NB4 (cell line): ENCODE measurements at places on chromosomes 4 and X.

GRCh38 chr4:134126000-134126560 lies 75.5 kb downstream of the PABPC4L start:
- DNase-seq = no peak

- DNase-seq = peak; percentile 22
Measured at GRCh38 chrX:50100188-50100587, 100.6 kb downstream of the AKAP4 start.

GRCh38 chrX:11765449-11765848 lies 7.4 kb downstream of the MSL3 start:
- DNase-seq = no peak

- no peak for DNase-seq
Measured at GRCh38 chr4:182205306-182205705, 37.9 kb upstream of the TENM3 start.

DNA sequence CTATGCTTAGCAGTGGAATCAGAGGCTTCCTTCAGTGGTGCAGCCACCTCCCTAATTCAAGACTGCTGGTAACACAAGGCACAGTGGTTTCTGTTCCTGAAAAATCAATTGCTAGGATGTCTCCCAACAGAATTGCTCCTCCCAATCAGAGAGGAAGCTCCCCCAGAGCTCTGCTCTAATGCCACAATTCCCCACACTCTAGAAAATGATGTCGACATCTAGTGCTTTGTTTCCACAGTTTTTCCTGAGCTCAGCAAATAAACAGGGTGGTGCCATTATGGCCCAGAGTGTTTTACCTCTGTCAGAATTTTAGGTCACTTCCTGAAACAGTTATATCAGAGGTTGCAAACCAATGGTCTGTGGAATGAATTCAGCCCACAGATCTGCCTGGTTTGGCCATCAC lies 24.7 kb downstream of the TAB3 start:
- peak; percentile 8 for DNase-seq

DNA sequence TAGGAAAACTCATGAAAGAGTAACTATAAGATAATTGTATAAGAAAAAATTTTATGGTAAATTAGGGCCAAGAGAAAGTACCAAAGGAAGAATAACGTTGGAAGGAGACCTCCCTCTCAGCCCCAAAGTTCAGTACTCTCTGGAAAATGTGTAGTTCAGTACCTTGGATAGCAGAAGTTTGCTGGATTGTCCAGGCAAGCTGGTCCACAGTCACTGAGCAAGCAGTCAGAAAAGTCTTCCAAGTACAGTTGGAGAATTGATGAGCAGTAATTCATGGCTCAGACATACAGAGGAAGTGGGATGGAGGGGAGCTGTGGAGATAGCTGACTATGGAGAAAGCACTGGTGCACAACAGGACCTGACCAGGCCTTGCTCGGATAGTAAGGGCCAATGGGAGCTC lies 598.2 kb upstream of the NDST4 start:
- DNase-seq = peak; percentile 5

DNA sequence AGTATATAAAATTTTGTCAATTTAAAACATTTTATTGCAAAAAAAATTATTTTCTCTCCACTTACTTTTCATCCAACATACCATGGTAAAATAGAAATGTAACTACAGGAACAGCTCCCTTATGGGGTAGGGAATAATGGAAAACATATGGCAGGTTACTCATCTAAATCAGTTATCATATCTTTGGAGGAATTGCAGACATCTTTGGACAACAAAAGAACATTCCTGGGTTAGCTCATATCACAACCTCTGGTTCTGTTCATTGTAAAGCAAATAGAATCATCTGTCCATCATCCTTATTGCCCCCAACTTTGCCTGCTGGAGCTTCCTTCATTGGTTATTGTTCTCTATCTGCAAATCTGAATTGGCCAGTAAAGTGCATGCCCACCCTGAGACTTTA lies 387.5 kb upstream of the GRID2 start:
- DNase-seq = no peak

- no peak for DNase-seq
Measured at GRCh38 chrX:105263171-105263570, 42.7 kb upstream of the TEX13A start.

DNA sequence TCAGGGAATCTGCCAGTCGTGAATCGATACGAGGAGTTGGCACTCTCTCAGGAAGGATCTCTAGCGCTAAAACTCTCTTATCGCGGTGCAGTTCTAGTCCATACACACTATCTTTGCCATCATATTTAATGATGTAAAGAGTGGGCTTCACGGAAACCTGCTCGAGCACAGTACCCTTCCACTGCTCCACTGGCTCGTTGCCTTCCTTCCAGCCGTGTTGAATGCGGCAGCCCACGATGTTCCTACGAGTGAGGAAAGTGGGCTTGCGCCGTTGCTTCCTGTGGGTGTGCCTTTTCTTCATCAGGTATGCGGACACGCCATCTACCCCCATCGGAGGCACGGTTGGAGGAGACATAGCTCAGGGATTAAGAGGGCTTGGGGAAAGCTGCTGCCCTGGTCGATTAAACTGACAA lies 661 bp downstream of the SPIN4 start:
- DNase-seq = peak; percentile 52
